ENCODE measurements at places on chromosomes 7 and 10.

GRCh38 chr10:13717571-13717935 lies 130.8 kb downstream of the PRPF18 start:
- no peak for DNase-seq

DNA sequence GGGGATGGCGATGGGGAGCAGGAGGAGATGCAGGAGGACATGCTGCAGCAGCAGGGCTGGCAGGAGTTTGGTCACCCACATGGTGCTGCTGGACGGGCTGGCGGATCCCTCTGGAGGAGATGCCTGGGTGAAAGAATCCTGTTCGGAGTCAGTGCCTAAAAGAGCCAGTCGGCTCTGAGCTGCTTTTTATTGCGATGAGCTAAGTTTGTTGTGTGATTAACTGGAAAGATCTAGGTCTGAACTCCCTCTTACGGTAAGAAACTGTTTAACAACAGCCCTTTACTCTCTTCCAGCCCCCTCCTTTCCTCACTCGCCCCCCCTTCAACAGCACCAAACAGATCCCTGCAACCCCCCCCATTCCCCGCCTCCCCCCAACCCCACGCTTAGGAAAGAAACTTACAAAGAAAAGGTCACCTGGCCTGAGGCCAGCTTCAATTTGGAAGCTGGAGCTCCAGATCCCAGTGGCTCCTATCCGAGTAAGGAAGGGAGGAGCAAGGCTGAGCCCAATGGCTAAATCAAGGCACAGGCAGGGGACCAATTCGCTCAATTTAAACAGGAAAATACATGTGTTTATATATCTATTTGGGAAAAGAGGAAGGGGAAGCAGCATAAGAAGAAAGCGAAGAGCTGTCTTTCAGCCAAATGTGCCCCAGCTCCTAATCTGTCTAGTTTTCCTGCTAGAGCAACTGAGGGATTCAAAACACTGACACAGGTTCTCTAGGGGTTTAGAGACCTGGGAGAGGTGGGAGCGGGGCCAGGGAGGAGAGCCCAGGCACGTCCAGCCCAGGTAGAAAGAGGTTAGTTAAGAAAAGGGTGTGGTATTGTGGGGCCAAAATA lies at the start of gene HGF:
TSS of gene HGF (minus strand) at position 157 of the 837 bp plus-strand sequence. CDS start at position 81, 76 bp downstream.
- no peak for DNase-seq

- DNase-seq = no peak
These were observed 218.6 kb upstream of the FZD1 start for GRCh38 chr7:91045606-91046005.

DNA sequence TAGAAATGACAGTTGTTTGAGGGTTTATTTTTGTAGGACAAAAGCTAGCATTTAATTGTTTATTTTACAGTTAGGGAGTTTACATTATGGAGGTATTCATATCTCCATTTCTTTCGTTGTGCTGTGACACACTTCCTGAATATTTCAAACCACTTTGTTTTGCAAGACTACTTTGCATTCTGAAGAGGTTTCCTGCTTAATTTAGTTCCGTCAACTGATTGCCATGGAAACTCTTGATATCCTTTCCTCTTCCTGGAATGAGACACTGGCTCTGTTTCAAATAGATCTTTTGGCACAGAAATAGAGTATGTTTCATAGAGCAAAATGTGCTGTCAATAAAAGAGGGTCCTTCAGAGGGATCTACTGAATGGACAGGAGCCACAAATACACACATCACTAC lies 159.5 kb upstream of the AGR3 start:
- DNase-seq = no peak

- no peak for DNase-seq
These were observed 39.6 kb downstream of the GLI3 start for GRCh38 chr7:42197451-42197850.

DNA sequence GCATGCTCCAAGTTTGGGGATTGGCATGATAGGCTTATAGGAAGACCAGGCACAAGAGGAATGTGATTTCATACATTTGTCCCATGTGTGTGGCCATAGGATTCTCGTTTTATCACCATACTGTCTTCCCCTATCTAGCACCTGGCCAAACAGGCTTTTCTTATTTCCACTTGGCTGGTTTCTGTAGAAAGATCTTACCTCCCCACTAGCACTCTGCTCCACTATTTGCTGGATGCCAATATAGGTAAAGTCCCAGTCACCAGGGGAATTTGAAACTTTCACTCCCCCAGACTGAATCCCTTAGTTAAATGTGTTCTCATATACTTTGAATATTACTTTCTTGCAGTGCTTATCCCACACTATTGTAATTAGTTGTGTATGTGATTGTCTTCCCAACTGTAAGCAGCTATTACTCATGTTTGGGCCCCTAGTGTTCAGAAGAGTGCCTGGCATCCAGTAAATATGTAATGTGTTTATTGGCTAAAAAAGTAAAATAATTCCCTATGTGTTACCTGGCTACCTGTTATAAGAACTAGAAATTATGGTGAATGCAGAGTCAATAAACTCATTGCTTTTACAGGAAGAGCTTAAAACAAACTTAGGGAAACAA lies 109.0 kb downstream of the LRMDA start:
- DNase-seq = no peak

DNA sequence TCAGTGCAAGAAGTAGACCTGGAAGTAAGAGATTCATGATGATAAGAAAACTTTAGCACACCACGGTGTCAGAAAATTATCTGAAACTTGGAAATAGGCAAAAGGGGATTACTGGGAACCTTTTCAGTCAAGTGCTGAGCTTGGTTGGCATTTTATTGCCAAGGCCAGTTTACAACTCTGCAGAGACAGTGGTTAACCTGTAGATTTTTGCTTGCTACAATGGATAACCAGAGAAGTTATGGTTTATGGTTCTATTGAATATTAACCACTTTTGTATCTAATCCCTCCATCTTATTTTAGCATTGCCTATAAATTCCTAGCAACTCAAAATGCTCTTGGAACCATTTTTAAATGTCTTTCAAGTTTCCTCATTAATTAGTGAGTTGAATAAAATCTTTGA lies 13.3 kb upstream of the GRM8 start:
- DNase-seq = no peak

DNA sequence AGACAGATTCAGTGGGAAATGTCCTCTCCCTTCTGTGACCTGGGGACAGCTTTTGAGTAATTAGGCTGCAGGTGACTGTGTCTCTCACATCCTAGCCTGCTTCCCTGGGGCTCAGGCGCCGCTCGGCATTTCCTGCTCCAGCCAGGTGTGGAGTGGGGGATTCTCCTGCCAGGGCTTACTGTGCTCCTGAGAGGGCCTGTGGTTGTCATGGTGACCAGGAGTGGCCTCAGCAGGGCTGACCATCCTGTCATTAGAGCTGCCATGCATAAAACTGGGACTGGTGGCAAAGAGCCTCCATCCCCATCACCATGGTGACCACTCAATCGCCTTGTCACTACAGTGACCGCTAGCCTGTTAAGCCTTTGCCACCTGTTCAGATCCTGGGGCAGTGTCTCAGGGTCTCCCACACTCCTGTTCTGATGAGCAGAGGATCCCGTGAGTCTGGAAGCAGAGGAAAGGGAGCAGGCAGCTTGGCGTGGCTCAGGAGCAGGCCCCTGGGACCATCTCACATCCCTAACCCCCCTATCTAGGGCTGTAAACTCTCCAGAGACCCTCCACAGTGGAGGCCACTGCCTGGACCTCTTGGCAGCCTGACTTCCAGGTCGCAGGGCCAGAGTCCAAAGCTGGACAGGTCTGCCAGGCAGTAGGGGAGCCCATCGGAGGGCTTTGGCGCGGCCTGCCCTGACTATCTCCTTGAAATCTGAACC lies at the start of gene GCK:
TSS of gene GCK (minus strand) at position 154 of the 707 bp plus-strand sequence. CDS start 486 bp downstream, outside the sequence.
- DNase-seq = no peak

DNA sequence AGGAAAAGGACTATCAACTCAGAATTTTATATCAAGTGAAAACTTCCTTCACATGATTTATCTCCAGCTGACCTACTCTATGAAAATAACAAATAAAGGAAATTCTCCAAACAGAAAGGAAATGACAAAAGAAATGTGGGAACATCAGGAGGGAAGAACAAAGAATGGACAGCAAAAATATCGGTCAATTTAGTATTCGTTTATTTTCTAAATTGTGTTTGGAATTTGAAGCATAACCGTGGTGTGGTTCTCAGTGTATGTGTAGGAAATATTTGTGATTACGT lies 8.7 kb downstream of the WDR37 start:
- DNase-seq = no peak

DNA sequence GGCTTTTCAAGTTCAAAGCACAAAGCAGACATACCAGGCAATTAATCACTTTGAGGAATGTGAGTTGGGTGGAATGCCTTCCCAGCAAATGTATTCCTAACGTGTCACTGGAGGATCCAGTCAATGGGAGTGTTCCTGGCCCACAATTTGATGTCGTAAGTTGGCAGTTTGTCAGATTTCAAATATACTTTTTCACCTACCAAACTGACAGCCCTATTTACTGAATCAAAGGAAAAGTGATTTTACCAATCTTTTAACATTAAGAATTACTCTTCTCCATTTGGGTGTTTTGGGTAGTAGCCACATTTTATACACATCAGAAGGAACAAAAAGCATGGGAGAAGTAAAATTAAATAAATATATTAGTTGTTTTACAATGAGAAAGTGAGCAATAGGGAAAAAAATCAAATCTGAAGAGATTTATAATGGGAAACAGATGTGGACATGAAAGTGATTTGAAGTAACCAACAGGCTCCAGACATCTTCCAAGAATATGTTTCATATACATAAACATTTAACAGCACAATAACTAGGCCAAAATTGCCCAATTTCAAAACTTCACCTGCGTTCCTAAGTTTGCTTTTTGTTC lies 222.9 kb downstream of the MTERF1 start:
- no peak for DNase-seq

DNA sequence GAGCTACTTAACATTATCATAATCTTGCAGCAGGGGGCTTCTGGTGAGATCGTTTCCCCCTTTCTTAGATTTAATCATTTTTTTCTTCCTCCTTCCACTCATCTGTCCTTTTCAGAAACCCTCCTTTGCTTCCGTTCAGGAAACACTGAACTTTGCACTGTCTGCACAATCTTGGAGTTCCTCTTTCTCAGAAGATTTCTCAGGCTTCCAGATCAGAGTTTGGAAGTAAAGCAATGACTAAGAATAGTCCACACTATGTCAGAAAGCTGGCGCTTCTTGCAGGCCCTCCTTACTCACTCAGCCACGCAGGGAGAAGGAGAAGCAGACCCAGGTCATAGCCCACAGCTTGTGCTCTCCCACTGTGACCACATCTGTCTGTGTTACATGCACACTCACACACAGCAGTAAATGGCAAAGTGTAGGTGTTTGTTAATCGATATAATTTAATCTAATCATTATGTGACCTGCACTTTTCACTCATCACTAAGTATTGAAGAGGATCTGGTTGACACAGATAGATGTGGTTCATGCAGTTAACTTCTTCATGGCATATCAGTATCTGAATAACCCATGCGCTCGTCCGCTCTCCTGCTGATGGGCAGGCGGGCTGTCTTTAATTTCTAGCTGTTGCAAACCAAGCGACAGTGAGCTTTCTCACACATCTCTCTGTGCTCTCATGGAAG lies 30.2 kb downstream of the ALOX5 start:
- DNase-seq = no peak

DNA sequence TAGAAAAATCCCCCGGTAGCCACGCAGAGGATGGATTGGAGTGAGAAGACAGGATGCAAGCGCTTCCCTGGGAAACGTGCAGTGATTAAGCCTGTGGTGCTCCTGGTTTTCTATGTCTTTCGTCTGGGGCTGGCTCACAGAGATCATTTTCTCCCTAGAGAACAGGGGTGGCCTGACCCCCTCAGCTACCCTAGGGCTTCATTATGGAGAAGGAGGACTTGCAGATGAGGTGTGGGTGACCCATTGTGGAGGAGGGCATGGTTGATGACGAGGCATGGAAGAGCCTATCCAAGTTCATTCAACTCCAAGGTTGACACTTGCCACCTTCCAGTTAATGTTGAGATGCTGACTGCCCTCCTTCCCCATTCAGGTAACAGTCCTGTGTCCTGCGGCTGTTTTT lies 75.9 kb downstream of the VSTM4 start:
- DNase-seq = no peak

DNA sequence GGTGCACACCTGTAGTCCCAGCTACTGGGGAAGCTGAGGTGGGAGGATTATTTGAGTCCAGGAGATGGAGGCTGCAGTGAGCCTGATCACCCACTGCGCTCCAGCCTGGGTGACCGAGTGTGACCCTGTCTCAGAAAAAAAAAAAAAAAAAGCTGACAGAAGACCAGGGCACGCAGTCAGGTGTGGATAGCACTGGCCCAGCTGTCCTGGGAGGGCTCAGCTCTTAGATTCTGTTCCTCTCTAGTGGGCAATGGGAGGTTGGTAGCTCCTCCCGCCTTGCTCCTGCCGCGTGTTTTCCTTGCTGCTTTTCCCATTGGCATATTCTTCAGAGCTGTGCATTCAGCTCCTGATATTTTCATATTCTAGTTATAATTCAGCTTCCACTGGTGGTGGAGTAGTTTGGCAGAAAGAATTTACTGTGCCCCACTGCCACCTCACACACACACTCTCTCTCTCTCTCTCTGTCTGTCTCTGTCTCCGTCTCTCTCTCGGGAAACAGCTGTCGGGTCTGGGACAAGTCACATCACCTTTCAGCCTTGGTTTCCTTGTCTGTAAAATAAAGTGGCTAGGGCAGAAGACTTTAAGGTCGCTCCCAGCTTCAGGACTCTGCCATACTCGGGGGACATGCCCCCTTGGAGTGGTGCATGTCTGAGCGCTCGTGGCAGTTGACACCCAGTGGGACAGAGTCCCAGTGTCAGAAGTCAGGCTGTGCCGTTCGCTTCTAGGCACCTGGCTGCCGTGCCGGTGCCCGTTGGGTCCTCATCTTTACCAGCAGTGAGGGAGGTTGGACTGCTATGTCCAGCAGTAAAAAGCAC lies 25.9 kb upstream of the ANKRD2 start:
- DNase-seq = no peak

GRCh38 chr7:103134836-103135554 lies 13.9 kb downstream of the NAPEPLD start:
- no peak for DNase-seq

GRCh38 chr10:69222157-69223027 lies 2.3 kb downstream of the HKDC1 start:
- peak; percentile 85 for DNase-seq

DNA sequence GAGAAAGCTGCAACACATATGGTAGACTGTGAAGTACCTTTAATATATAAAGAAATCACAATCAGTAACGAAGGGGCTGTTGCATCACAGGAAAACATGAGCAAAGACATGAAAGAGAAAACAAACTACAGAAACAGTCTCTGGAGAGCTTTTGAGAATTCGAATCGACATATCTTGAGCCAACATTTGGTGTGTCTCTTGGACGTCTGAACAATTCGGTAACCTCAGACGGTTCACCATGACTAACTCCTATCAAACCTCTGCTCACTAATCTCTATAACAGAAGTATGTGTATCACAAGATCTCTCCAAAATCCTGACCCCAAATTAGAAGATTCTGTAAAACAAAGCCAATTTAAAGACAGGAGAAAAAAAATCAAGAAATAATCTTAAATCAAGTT lies 262.0 kb upstream of the YAE1 start:
- no peak for DNase-seq

- no peak for DNase-seq
These were observed 39.8 kb downstream of the THSD7A start for GRCh38 chr7:11792166-11792565.

DNA sequence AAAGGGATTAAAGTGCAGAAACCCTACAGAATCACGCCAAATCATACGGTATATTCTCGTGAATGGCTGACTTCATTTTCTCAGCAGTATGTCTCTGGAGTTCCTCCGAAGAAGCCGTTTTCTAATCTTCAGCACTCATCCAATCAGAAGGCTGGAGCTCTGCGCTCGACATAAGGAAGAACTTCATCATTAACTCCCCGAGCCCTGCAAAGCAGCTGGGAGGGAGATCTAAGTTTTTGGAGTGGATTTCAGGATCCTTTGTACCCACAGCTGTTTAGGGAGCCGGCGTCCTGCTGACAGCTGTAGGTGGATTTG lies 40.7 kb upstream of the SDK1 start:
- DNase-seq = no peak

All from activated naive CD8-positive, alpha-beta T cell treated with anti-CD3 and anti-CD28 coated beads for 36 hours (primary cell).